ENCODE measurements at places on chromosomes 7 and 10. TPM values are rescaled to one million over a fixed set of nuclear protein-coding genes. Genes with fewer than 3 reads are reported as not detected.

Gene AKR1C4
- not detected for total RNA-seq

Gene CCZ1
- total RNA-seq = 46.8 TPM

Gene NEURL1
- total RNA-seq = 0.55 TPM

Gene SLC16A12
- total RNA-seq = 3.9 TPM

Gene SKIDA1
- total RNA-seq = 4.2 TPM

Gene ANKRD2
- total RNA-seq = not detected

GRCh38 chr10:29860166-29860565 lies 199.2 kb downstream of the JCAD start:
- H3K4me3 ChIP-seq = no peak overlapping the region
- no peaks in the 10 kb centered on the region for H3K27me3 ChIP-seq
- no peaks in the 10 kb centered on the region for H3K36me3 ChIP-seq
- peaks cover 61% of the 10 kb centered on the region for H3K4me1 ChIP-seq
- peak overlapping the region; percentile 74 for H3K27ac ChIP-seq

DNA sequence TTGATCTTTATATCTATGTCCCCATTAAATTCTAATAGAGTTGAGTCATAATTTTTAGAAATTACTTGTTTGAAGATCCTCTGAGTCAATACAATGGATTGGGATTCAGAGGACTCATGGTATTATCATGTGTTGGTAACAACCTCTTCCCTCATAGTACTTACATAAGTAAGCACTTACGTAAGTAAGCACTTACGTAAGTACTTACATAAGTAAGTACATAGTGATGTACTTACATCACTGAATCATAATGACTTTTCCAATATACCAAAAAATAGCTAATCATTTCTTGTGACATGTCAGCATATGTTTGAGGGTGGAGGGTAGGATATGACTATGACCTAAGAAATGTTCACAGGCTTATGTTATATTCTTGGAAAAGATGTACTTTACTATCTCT lies 740.5 kb downstream of the SORCS1 start:
- no peaks in the 10 kb centered on the region for H3K27me3 ChIP-seq
- no peak overlapping the region for H3K27ac ChIP-seq
- no peaks in the 10 kb centered on the region for H3K36me3 ChIP-seq
- no peaks in the 10 kb centered on the region for H3K4me1 ChIP-seq
- no peak overlapping the region for H3K4me3 ChIP-seq

- no peak for DNase-seq
- H3K27ac ChIP-seq = no peak overlapping the region
- no peak overlapping the region for H3K4me3 ChIP-seq
- H3K27me3 ChIP-seq = no peaks in the 10 kb centered on the region
- H3K36me3 ChIP-seq = no peaks in the 10 kb centered on the region
- H3K4me1 ChIP-seq = no peaks in the 10 kb centered on the region
These were observed 36.1 kb upstream of the MDFIC start for GRCh38 chr7:114885836-114886235.

DNA sequence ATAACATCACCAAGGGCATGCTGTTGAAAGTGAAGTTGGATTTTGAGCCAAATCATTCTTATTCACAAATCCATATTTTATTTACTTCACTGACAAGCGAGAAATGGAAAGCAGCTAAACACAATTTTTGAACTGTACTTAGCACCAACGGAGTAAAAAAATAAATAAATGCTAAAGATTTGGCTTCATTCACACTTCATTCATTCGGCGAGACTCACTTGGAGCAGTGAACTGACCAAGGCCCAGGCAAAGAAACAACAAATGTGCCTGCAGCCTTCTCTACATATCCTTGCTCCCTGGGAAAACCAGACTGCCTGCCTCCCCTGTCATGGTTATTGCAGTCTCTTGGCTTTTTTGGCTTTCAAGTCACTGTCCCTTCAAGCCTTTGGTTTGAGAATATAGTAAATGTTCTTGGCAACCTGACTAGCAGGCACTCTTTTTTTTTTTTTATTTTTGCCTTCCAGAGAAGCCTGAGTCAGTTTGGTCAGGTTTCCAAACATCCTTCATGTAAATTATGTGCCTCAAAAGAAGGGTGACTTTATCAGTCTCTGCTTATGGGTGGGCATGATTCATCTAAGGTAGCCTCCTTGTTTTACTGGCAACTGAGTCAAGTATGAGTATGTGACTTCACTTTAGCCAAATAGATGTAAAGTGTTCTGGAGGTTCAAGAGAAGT lies 177.6 kb upstream of the MEOX2 start:
- peaks cover 33% of the 10 kb centered on the region for H3K4me1 ChIP-seq
- no peak for DNase-seq
- H3K27ac ChIP-seq = no peak overlapping the region
- H3K27me3 ChIP-seq = no peaks in the 10 kb centered on the region
- H3K4me3 ChIP-seq = no peak overlapping the region

DNA sequence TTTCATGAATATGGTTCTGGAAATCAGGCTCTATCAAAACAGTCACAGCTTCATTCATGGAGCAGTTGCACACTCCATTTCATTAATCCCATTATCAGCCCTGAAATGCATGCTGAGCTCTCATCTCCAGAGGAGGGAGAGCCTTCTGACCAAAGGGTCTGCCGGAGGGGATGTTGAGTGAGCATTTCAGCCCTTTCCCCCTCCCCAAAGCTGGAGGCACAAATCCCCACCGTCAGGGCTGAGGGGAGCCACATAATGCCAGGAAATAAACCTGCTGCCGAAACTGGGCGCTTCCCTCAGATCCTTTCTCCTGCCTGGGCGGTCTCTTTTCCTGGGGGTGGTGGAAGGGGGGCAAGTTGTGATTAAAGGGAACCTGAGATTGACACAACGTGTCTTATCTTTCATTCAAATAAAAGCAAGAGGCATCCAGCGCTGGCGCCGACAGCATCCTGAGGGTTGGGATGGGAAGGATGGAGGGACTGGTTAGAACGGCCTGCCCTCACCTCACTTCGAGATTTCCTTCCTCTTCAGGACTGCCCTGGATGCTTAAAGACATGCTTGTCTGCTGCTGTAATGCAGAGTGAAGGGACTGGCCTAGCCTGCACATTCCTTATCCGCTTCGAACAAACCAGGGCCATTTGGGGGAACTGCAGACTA lies 71.6 kb downstream of the TLL2 start:
- H3K27me3 ChIP-seq = no peaks in the 10 kb centered on the region
- no peak for DNase-seq
- H3K4me1 ChIP-seq = no peaks in the 10 kb centered on the region
- H3K4me3 ChIP-seq = no peak overlapping the region
- no peaks in the 10 kb centered on the region for H3K36me3 ChIP-seq

GRCh38 chr10:28202941-28203352 lies 99.9 kb downstream of the MPP7 start:
- no peaks in the 10 kb centered on the region for H3K36me3 ChIP-seq
- DNase-seq = peak; percentile 77
- H3K4me3 ChIP-seq = no peak overlapping the region
- no peaks in the 10 kb centered on the region for H3K27me3 ChIP-seq

DNA sequence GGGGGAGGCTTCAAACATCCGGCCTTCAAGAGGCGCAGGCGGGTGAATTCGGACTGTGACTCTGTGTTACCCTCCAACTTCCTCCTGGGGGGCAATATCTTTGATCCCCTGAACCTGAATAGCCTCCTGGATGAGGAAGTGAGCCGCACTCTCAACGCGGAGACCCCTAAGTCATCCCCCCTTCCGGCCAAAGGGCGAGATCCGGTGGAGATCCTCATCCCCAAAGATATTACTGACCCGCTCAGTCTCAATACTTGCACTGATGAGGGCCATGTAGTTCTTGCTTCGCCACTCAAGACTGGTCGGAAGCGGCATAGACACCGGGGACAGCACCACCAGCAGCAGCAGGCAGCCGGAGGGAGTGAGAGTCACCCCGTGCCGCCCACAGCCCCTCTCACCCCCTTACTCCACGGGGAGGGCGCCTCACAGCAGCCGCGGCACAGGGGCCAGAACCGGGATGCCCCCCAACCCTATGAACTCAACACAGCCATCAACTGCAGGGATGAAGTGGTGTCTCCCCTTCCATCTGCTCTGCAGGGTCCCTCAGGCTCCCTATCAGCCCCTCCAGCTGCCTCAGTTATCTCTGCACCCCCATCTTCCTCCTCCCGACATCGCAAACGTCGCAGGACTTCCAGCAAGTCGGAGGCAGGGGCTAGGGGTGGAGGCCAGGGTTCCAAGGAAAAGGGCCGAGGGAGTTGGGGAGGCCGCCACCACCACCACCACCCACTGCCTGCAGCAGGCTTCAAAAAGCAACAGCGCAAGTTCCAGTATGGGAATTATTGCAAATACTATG lies 1.1 kb downstream of the MEPCE start:
- H3K27ac ChIP-seq = peak overlapping the region; percentile 99
- peaks cover 49% of the 10 kb centered on the region for H3K4me1 ChIP-seq
- no peaks in the 10 kb centered on the region for H3K27me3 ChIP-seq
- H3K4me3 ChIP-seq = peak overlapping the region; percentile 85
- peaks cover 27% of the 10 kb centered on the region for H3K36me3 ChIP-seq

DNA sequence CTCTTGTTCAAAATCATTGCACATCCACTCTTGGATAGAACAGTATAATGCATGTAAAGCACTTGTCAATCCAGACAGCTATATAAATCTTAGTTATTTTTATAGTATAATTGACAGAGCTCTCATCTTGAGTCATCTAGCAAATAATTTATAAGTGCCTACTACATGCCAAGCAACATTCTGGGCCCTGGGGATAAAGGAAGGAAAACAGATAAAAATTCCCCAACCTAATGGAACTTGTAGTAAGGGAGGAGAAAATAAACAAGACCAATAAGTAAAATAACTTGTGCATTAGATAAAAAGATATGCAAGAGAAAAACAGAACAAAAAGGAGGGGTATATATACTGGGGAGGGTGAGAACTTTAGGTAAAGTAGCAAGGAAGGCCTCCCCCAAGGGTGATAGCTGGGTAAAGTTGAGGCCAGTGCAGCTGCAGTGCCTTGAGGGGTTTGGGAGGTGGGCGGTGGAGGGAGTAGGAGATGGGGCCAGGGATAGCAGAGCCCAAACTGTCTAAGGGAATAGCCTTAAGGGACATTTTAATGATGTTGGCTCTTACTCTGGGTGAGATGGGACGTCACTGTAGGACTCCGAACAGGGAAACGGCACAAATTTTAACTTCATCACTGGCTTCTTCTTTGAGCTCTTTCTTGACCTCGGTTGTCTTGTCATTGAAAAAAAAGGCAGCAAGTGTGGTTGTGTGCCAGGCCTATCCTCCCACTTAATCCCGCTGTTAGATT lies 79.3 kb upstream of the SEC61G start:
- DNase-seq = no peak
- H3K36me3 ChIP-seq = no peaks in the 10 kb centered on the region
- H3K27ac ChIP-seq = no peak overlapping the region
- no peak overlapping the region for H3K4me3 ChIP-seq

GRCh38 chr10:111756217-111757061 lies 427.1 kb downstream of the GPAM start:
- H3K27me3 ChIP-seq = no peaks in the 10 kb centered on the region
- no peaks in the 10 kb centered on the region for H3K36me3 ChIP-seq
- H3K4me3 ChIP-seq = no peak overlapping the region
- H3K27ac ChIP-seq = no peak overlapping the region

- no peak for DNase-seq
- peaks cover 11% of the 10 kb centered on the region for H3K27me3 ChIP-seq
- no peak overlapping the region for H3K27ac ChIP-seq
- H3K4me3 ChIP-seq = no peak overlapping the region
These were observed 11.3 kb downstream of the ADAMTS14 start for GRCh38 chr10:70683601-70683934.

DNA sequence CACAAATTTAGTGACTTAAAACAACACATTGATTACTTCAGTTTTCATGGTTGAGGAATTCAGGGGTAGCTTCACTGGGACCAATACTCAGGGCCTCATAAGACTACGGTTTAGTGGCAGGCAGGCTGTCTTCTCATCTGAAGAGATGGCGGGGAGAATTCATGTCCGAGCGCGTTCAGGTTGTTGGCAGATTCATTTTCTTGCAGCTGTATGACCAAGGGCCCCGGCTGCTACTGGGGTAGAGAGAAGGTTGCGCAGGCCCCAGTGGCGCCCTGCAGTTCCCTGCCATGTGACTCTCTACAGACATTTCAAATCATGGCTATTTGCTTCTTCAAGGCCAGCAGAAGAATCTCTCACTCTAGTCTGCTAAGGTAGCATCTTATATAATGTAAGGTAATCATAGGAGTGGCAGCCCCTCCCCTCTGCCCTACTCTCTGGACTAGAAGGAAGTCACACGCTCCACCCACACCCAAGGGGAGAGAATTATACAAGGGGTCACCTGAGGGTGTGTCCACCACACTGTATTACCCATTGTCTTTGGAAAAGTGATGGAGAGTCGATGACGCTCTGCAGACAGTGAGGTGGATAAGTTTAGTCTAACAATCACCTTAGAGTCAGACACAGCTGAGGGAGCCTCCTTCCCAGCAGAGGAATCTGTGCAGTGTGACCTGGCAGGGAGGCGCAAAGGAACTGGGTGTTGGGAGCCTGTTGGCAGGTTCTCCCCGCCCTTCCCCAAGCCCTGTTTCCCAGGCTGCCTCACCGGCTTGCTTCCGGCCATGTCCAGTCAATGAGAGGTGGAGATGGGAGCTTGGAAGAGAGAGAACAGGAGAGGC lies 35.7 kb upstream of the PLEKHA1 start:
- no peaks in the 10 kb centered on the region for H3K36me3 ChIP-seq
- peaks cover 39% of the 10 kb centered on the region for H3K4me1 ChIP-seq
- no peak overlapping the region for H3K27ac ChIP-seq
- no peak for DNase-seq

- H3K4me3 ChIP-seq = no peak overlapping the region
- no peak for DNase-seq
- H3K27me3 ChIP-seq = no peaks in the 10 kb centered on the region
- no peak overlapping the region for H3K27ac ChIP-seq
- H3K36me3 ChIP-seq = no peaks in the 10 kb centered on the region
- no peaks in the 10 kb centered on the region for H3K4me1 ChIP-seq
These were observed 629.3 kb downstream of the IPMK start for GRCh38 chr10:57638411-57638810.

- no peak for DNase-seq
- no peaks in the 10 kb centered on the region for H3K27me3 ChIP-seq
- no peak overlapping the region for H3K4me3 ChIP-seq
- no peaks in the 10 kb centered on the region for H3K4me1 ChIP-seq
- peaks cover 33% of the 10 kb centered on the region for H3K36me3 ChIP-seq
- no peak overlapping the region for H3K27ac ChIP-seq
These were observed 27.5 kb upstream of the MSS51 start for GRCh38 chr10:73460897-73461296.

DNA sequence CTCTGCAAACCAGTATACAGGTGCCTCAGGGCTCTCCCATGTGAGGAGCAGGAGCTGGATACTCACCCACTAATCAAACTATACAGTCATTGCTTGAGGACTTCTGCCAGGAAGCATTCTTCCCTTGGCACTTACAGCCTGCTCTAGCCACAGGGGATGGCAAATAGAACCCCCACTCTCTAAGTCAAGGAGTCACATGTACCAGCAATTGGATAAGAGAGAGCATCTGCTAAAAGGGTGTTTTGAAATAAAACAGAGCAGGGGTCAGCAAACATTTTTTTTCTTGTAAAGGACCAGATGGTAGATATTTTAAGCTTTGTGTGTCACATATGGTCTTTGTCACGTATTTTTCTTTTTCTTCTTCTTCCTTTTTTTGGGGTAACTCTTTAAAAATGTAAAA lies 865.2 kb upstream of the GHITM start:
- no peaks in the 10 kb centered on the region for H3K36me3 ChIP-seq
- DNase-seq = no peak
- H3K4me1 ChIP-seq = no peaks in the 10 kb centered on the region
- no peak overlapping the region for H3K27ac ChIP-seq
- H3K27me3 ChIP-seq = no peaks in the 10 kb centered on the region
- H3K4me3 ChIP-seq = no peak overlapping the region

GRCh38 chr10:127737563-127738511 lies 852 bp downstream of the FOXI2 start:
- H3K4me1 ChIP-seq = peaks cover 17% of the 10 kb centered on the region
- no peak for DNase-seq
- peaks cover 3% of the 10 kb centered on the region for H3K27me3 ChIP-seq
- no peak overlapping the region for H3K4me3 ChIP-seq
- H3K27ac ChIP-seq = no peak overlapping the region
- H3K36me3 ChIP-seq = no peaks in the 10 kb centered on the region

Data from sigmoid colon (tissue), 7 donors.